ENCODE measurements at places on chromosomes 2 and 18. TPM values are rescaled to one million over a fixed set of nuclear protein-coding genes. Genes with fewer than 3 reads are reported as not detected.

- DNase-seq, result peak; percentile 34
Observed at GRCh38 chr2:109433486-109433885, 180.3 kb downstream of the SEPTIN10 start.

- no peak for DNase-seq
Observed at GRCh38 chr18:64693766-64694165, 544.9 kb upstream of the LINC00305 start.

GRCh38 chr2:130836501-130837174 is at the start of gene ARHGEF4:
Gene ARHGEF4 (plus strand): TSS chr2:130836914. CDS start chr2:130836954, 40 bp downstream.
- no peak for DNase-seq

DNA sequence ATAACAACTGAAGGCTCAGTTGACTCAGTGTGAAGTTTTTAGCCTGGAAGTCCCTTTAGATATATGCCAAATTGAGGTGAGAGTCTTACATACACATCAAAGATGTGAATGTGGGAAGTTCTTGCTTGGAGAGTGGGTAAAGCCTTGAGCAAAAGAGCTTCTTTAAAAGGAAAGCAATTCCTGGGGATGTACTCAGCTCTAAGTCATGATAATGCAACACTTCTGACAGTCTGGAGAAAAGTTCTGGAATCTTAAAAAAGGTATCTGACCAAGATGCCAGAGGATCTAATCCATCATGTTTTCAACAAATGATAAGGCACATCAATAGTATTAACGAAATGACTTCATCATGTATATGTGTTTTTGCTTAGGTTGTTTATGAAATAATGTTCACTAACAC is 351.2 kb downstream of the CDH19 start:
- DNase-seq, result no peak

The MC4R gene
- not detected for total RNA-seq
